Thoracic aorta (tissue), 2 donors: ENCODE measurements at places on chromosomes 4 and X.

GRCh38 chr4:157115613-157116335, 39.8 kb downstream of the GLRB start:
- DNase-seq: no peak

GRCh38 chr4:55018521-55018920, 106.9 kb downstream of the KDR start:
- no peak for DNase-seq

- DNase-seq: no peak
These were observed 32.4 kb upstream of the KIT start for GRCh38 chr4:54625391-54625790.

DNA sequence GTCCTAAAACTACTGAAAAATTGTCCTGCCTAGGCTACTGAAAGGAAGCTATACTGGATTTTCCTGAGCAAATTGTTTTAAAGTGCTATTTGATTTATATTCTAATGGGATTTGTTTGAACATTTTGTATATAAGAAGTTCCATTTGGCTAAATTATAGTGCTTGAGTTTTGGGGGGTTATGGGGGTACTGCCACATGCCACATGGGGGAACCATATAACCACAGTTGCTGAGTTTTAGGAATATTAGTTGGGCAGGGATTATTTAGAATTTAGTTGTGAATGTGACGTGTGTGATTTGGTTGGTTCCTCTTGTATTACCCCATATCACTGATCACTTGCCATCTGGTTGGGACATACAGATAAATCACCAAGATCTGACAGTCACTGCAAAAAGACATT, 224.5 kb upstream of the TAPT1 start:
- DNase-seq: no peak
